ENCODE measurements at places on chromosomes 6 and 20.

- DNase-seq, result no peak
Measured at GRCh38 chr20:11063444-11063843, 389.6 kb upstream of the JAG1 start.

DNA sequence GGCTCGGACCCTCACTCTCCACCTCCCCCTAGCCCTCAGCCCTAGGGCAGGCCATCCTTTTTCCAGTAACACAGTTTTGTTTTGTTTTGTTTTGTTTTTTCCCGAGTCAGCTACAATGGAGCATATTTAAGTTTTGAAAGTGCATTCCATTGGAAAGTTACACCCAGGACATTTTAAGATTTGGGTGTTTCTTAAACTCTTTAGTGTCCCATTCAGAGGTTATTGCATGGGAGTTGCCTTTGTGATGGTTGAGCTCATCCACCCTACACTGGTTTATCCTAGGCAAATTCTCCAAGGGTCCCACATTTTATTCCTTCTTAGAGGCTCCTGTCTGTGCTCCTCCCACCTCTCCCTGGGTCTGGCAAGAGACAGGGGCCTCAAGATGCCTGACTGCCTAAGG, 58.9 kb downstream of the THBS2 start:
- no peak for DNase-seq

DNA sequence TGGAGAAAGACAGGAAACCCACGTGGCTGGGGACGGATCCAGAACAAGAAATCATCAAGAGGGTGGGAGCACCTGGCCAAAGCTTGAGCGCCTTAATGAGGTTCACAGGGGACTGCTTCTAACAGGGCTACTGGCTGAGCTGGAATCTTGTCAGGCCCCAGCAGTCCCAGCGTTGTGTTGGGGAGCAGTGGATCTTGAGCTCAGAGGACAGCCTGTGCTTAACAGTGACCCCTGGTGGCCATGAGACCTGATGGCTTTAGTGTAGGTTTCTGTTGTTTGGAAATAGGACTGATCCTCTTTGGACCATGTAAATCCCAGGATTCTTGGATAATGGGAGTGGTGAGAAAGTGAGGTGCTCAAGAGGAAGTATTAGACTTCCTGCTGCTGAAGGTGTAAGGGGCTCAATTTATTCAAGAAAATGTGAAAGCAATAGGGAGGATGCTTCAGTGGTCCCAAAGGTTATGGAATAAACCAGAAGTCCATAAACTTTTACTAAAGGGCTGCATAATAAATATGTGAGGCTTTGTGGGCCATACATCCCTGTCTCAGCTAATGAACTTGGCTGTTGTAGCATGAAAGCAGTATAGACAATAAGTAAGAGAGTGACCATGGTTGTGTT, 216.2 kb downstream of the NFATC2 start:
- no peak for DNase-seq

DNA sequence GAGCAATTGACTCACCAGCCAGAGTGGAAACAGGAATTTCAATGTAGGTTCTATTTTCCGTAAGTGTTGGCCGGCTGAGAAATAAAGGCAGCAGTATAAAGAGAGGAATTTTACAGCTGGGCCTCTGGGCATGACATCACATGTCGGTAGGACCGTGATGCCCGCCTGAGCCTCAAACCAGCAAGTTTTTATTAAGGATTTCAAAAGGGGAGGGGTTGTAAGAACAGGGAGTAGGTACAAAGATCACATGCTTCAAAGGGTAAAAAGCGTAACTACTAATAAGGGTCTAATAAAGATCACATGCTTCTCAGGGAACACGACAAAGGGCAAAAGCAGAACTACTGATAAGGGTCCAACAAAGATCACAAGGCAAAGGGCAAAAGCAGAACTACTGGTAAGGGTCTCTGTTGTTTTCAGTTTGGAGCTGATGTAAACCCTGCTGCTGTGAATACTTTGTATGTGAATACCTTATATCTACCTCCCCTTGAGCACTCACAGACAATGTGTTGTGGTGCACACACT, 9.0 kb upstream of the TULP4 start:
- DNase-seq, result no peak

- no peak for DNase-seq
Measured at GRCh38 chr6:150004101-150004782, 21.1 kb downstream of the RAET1L start.

- DNase-seq, result no peak
Measured at GRCh38 chr20:21395051-21395665, 2.2 kb downstream of the NKX2-4 start.
